ENCODE measurements at places on chromosomes 7 and 10.

GRCh38 chr7:5424749-5425506, 1.3 kb upstream of the TNRC18 start:
- no peak for DNase-seq

- peak; percentile 54 for DNase-seq
These were observed 97.9 kb upstream of the IKZF1 start for GRCh38 chr7:50206453-50207250.

GRCh38 chr10:69051710-69052487, 36.0 kb upstream of the SRGN start:
- no peak for DNase-seq

DNA sequence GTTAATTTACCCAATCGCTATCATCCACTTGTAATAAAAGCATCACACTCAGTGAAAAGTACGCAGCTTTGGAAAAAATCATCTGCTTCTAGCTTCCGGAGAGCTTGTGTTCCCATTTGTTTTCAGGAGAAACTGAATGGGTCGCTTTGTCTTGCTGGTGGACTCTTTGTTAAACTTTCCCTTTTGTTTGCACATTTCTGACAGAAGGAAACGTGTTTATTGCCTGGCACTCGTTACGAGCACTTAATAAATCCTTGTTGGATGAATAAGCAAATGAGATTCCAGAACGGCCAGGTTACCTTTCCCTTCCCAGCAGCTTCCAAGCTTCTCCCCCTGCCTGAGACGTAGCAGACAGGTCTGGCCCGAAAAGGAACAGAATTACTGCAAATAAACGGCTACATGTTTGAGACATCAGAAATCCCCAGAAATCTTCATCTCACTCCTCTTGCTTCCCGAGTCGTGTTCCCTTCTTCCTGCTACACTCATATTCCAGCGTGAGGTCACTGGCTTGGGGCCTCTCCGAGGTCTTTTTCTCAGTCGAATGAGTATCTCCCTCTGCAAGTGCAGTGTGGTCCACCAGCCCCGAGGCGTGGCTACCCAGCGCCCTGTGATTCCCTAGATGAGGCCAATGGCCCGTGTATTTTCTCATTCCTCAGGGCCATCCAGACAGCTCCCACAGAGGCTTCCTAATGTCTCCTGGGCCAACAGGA, 167.2 kb downstream of the FRMD4A start:
- no peak for DNase-seq

DNA sequence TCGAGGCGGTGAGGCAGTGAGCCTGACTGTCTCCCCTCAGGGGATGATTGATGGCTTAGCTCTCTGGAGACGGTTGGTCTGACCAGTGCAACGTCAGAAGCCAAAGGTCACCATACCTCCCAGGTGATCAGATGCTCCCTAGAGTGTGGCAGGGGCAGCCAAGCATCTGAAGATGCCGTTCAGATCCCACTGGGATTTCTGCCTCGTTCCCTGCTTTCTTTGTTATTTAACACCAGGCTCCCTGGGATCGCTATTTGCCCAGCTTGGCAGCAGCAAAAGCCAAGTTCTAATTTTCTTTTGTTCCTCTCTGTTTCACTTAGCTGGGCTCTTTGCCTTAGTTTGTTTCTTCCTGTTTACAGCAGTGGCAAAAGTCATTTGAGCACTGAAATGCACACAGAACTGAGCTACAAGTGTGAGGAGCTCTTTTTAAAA, 53.5 kb upstream of the SVIL start:
- no peak for DNase-seq

DNA sequence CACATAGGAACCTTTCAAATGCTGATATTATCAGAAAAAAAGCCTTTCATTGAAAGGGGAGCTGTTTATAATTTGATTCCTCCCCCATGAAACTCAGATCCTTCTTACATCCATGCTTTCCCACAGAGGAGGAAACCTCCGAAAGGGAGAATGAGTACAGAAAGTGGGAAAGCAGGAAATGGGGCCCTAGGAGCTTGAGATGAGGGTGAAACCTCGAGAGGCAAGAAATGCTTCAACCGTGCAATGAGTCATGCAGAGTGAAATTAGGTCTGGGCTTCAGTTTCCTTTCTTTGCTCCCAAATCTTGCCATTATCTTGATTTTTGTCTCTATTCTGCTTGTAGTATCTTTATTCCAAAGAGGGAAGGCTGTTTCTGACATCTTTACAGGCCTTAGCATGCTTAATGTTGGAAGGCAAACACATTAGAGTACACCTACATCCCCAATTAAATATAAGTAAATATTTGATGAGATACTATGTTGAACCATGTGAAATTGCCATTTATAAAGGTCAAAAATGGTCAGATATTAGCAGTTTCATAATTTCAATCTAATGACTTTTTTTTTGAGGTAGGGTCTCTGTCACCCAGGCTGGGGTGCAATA, 79.1 kb downstream of the NAMPT start:
- no peak for DNase-seq

- no peak for DNase-seq
These were observed 209.9 kb downstream of the ZNF365 start for GRCh38 chr10:62583876-62584615.
